Fibroblast of the aortic adventitia (primary cell): ENCODE measurements at places on chromosomes 1 and 21. TPM values are rescaled to one million over a fixed set of nuclear protein-coding genes. Genes with fewer than 3 reads are reported as not detected.

CALML6 gene
- 0.36 and 0.49 TPM in 2 replicates for total RNA-seq

OPTC gene
- not detected in 2 replicates for total RNA-seq

ACTL8 gene
- total RNA-seq, result not detected in 2 replicates

CLK2 gene
- 29.7 and 53.7 TPM in 2 replicates for total RNA-seq

CADM3 gene
- total RNA-seq, result 6.0 TPM in 1 of 2 replicates, not detected in the other

ANKRD35 gene
- total RNA-seq, result 3.2 and 3.9 TPM in 2 replicates

ARHGAP29 gene
- 32.5 and 77.2 TPM in 2 replicates for total RNA-seq

CDC7 gene
- total RNA-seq, result 3.8 and 15.5 TPM in 2 replicates

WDR26 gene
- total RNA-seq, result 57.7 and 88.6 TPM in 2 replicates

FBXO44 gene
- 8.1 and 16.0 TPM in 2 replicates for total RNA-seq

XKR8 gene
- total RNA-seq, result 4.9 and 5.9 TPM in 2 replicates

SPRR5 gene
- not detected in 2 replicates for total RNA-seq

C1orf226 gene
- 0.09 TPM in 1 of 2 replicates, not detected in the other for total RNA-seq

HES3 gene
- not detected in 2 replicates for total RNA-seq

LRRC47 gene
- 22.9 and 37.8 TPM in 2 replicates for total RNA-seq

LDLRAD1 gene
- not detected in 2 replicates for total RNA-seq

LCE1F gene
- total RNA-seq, result not detected in 2 replicates

SLC2A1 gene
- total RNA-seq, result 5.4 and 16.3 TPM in 2 replicates

PTPN14 gene
- 21.9 and 46.6 TPM in 2 replicates for total RNA-seq

NRDC gene
- 73.8 and 129 TPM in 2 replicates for total RNA-seq

MSH4 gene
- 0.09 and 0.16 TPM in 2 replicates for total RNA-seq

GNAT2 gene
- 0.18 TPM in 1 of 2 replicates, not detected in the other for total RNA-seq

NHLH1 gene
- not detected in 2 replicates for total RNA-seq

OVAAL gene
- not detected in 2 replicates for total RNA-seq

TMPRSS2 gene
- total RNA-seq, result not detected in 2 replicates

PLEKHN1 gene
- 0.54 TPM in 1 of 2 replicates, not detected in the other for total RNA-seq

CCDC190 gene
- total RNA-seq, result 0.16 and 4.6 TPM in 2 replicates

PCP4 gene
- total RNA-seq, result not detected in 2 replicates

SPATA21 gene
- total RNA-seq, result not detected in 2 replicates

GJA8 gene
- not detected in 2 replicates for total RNA-seq

CFAP57 gene
- total RNA-seq, result 0.45 and 0.49 TPM in 2 replicates

TCHHL1 gene
- total RNA-seq, result not detected in 2 replicates

KCNA2 gene
- not detected in 2 replicates for total RNA-seq

CFAP141 gene
- not detected in 2 replicates for total RNA-seq

OR2L2 gene
- not detected in 2 replicates for total RNA-seq

NBPF4 gene
- total RNA-seq, result not detected in 2 replicates

LDLRAP1 gene
- total RNA-seq, result 5.3 and 12.4 TPM in 2 replicates

HTR1D gene
- not detected in 2 replicates for total RNA-seq

KIF26B gene
- 4.6 and 20.9 TPM in 2 replicates for total RNA-seq

KIF21B gene
- total RNA-seq, result under 0.01 TPM in 1 of 2 replicates, not detected in the other
